ENCODE measurements at places on chromosomes 6 and 20. TPM values are rescaled to one million over a fixed set of nuclear protein-coding genes. Genes with fewer than 3 reads are reported as not detected.

Gene PLAGL2
- total RNA-seq: 15.9 TPM

Gene KIF25
- total RNA-seq: 0.96 TPM

Gene FYN
- total RNA-seq: 115 TPM

Gene TRDN
- total RNA-seq: not detected

DNA sequence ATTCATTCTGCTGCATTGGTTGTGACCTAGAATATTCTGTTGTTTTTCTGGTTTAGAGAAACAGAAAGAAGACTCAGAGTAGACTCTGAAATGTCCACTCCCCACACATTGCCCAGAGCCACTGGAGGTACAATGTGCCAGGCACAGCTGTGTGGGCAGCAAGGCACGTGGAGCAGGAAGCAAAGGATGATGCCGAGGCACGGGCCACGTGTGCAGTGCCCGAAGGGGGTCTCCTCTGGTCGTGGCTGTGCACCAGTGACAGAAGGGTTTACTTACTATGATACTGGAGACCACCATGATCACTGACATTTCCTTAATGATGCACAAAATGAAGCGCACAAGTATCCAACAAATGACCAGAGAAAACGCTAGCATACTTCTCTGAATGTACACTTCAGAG lies 488.9 kb downstream of the PRKN start:
- no peaks in the 10 kb centered on the region for H3K36me3 ChIP-seq
- H3K4me3 ChIP-seq: no peak overlapping the region
- no peak overlapping the region for H3K27ac ChIP-seq
- H3K4me1 ChIP-seq: no peaks in the 10 kb centered on the region
- no peak for DNase-seq

- no peak overlapping the region for H3K4me3 ChIP-seq
- no peaks in the 10 kb centered on the region for H3K27me3 ChIP-seq
- no peak overlapping the region for H3K27ac ChIP-seq
- no peaks in the 10 kb centered on the region for H3K4me1 ChIP-seq
- H3K36me3 ChIP-seq: no peaks in the 10 kb centered on the region
Observed at GRCh38 chr6:42551217-42551616, 12.6 kb upstream of the UBR2 start.

DNA sequence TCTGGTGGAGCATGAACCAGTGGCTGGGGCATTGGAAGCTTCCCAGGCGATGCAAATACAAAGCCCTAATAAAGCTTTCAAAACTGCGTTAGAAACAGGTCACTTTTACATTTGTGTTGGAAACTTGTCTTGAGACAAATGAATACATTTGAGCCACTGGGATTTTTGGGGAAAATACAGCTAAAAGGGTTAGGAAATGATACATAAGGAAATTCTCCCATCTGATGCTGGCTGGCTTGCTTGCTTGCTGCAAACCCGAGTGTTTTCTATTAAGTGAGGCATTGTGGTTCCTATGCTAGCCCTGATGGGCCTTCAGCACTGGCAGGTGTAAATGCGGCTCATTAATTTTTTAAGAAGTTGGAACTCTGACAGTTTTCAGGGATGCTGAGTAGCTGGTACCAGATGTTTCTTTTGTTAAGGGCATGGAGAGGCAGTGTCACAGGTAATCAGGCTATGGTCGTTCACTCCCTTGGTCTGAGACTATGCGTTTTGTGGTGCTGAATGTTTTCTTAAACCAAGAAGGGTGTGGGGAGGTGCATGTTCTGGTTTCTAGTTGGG lies 35.2 kb downstream of the RREB1 start:
- H3K4me3 ChIP-seq: no peak overlapping the region
- H3K4me1 ChIP-seq: peaks cover 82% of the 10 kb centered on the region
- no peaks in the 10 kb centered on the region for H3K27me3 ChIP-seq
- DNase-seq: no peak
- no peaks in the 10 kb centered on the region for H3K36me3 ChIP-seq

DNA sequence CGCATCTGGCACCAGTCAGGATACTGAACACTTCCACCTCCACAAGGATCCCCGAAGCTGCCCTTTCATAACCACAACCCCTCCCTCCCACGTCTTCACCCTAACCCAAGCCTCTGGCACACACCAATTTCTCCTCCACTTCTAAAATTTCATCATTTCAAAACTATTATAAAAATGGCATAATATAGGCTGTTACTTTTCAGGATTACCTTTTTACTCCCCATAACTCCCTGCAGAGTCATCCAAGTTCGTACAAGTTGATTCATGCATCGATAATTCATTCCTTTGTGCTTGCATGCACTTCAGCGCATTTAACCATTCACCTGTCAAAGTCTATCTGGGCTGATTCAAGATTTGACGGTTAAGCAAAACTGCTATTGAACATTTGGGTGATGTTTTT lies 30.6 kb upstream of the LY86 start:
- no peak overlapping the region for H3K4me3 ChIP-seq
- no peak for DNase-seq
- no peaks in the 10 kb centered on the region for H3K4me1 ChIP-seq
- H3K27ac ChIP-seq: no peak overlapping the region
- H3K36me3 ChIP-seq: no peaks in the 10 kb centered on the region

DNA sequence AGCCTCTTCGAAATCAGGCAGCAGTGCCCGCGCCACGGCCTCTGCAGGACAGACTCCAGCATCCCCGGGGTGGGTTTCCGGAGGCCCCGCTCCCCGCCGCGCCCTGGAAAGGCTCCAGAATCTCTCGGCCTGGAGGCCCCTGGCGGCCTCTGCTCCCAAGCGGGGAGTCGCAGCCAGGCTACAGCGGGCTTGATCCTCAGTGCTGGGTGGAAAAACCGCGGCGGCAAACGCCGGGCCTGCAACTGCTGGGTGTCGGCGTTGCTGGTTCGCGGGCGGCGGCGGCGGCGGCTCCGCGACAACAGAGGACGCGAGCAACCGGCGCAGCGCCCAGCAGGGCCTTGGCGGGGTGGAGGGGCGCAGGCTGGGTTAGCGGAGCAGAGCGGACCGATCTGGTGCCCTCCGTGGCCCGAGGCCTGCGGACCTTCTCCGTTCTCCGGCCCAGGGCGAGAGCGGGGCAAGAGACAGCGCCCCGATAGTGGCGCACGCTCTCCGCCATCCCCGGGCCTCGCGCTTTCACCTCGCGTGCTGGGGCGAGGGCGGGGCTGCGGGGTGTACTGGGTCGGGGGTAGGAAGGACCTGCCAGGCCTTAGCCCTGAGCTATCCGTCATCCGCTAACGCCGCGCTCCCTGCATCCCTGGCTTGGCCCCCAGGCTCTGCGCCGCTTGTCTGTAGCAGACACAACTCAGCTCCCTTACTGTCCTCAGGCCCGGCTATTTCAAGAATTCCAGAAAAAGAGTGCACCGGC lies 3.4 kb upstream of the ZNF292 start:
- peak overlapping the region; percentile 93 for H3K27ac ChIP-seq
- H3K4me1 ChIP-seq: peaks cover 31% of the 10 kb centered on the region
- H3K27me3 ChIP-seq: no peaks in the 10 kb centered on the region
- H3K4me3 ChIP-seq: peak overlapping the region; percentile 71

GRCh38 chr20:53036992-53037391 lies 64.8 kb downstream of the TSHZ2 start:
- no peaks in the 10 kb centered on the region for H3K36me3 ChIP-seq
- H3K4me3 ChIP-seq: no peak overlapping the region
- H3K4me1 ChIP-seq: no peaks in the 10 kb centered on the region

DNA sequence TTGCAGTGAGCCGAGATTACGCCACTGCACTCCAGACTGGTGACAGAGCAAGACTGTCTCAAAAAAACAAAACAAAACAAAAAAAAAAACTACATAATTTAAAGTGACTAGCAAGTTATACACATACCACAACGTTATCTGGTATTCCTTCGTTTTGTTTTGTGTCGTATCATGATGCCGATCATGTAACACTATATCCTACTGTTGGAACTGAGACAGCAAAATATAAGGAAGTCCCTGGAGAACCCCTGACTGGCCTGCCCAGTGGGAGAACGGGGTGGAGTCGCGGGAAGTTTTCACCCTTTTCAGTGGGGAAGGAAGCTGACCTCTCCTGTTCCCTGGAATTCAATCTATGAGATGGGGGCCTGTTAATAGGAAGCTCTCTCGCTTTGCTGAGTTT lies 15.1 kb downstream of the SOX4 start:
- H3K27ac ChIP-seq: no peak overlapping the region
- no peak for DNase-seq
- no peaks in the 10 kb centered on the region for H3K36me3 ChIP-seq

GRCh38 chr6:126535595-126535994 lies 195.7 kb downstream of the CENPW start:
- no peaks in the 10 kb centered on the region for H3K4me1 ChIP-seq
- no peaks in the 10 kb centered on the region for H3K36me3 ChIP-seq
- no peaks in the 10 kb centered on the region for H3K27me3 ChIP-seq
- DNase-seq: no peak

GRCh38 chr6:167660944-167661551 lies 165.7 kb upstream of the AFDN start:
- no peaks in the 10 kb centered on the region for H3K4me1 ChIP-seq

DNA sequence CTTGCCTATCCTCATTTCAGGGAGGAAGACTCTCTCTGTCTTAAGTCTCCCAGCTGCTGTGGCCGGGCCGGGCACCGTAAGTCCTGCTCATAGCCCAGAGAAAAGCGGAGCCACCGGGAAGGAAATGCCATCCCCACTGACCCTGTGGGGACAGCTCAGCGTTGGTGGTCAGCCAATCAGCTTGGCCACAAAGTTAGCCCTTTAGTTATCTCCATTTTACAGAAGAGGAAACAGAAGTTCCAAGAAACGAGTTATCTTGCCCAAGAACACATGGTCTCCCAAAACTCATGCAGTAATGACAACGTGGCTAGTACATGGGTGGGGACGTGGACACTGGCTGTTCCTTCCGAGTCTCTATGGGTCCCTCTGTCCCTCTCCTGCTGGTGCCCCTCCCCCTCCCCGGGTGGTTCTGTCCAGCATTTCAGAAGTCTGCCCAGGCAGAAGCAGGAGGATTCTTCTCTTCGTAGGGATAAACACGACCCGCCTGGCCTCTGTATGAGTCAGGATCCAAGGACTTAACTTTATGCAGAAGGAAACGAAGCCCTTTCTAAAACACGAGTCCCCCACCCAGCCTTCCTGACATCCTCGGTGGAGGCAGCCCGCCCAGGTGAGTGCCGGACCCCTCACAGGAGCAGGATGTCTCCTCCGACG lies 273.8 kb downstream of the CDH4 start:
- no peak for DNase-seq
- H3K4me1 ChIP-seq: no peaks in the 10 kb centered on the region
- no peaks in the 10 kb centered on the region for H3K27me3 ChIP-seq
- H3K27ac ChIP-seq: no peak overlapping the region

DNA sequence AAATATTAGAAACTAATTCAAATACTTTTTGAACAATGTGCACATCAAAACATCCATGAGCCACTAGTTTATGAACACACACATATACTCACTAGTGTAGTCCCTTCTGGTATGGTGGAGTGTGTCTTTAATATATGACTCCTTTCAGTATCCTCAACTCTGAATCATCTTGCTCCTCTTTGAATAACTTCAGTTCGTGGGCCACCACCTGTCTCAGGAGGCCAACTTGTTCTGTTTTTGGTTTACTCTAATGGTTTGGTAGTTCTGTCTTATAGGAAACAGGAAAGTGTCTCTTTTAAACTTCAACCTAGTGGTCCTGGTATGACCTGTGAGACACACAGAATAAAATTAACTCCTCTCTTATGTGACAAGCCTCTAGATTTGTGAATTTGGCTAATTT lies 55.6 kb downstream of the ZNF292 start:
- H3K36me3 ChIP-seq: no peaks in the 10 kb centered on the region
- no peaks in the 10 kb centered on the region for H3K4me1 ChIP-seq
- no peak for DNase-seq
- no peak overlapping the region for H3K4me3 ChIP-seq
- H3K27me3 ChIP-seq: no peaks in the 10 kb centered on the region

GRCh38 chr20:11850901-11851300 lies 66.8 kb upstream of the BTBD3 start:
- H3K27me3 ChIP-seq: no peaks in the 10 kb centered on the region
- DNase-seq: no peak
- H3K4me1 ChIP-seq: no peaks in the 10 kb centered on the region
- H3K4me3 ChIP-seq: no peak overlapping the region
- H3K36me3 ChIP-seq: no peaks in the 10 kb centered on the region

DNA sequence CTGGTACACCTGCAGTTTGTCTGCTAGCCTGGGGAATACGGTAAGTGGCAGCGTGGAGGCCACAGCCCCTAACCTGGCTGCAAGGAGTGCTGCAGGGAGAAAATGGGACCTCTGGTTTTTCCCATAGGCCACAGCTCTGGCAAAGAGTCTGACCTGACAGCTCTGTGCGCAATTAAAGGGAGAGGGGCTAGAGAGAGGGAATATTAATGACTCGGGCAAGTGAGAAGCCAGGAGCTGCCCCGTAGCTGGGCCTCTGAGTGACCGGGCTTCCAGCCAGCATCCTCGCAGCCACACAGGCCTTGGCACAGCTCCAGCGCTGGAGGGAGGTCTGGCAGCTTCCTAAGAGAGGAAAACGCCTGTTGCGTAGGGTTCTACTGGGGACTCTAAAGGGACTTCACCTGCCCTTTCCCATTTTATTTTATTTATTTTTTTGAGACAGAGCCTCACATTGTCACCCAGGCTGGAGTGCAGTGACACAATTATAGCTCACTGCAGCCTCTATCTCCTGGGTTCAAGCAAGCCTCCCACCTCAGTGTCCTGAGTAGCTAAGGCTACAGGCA lies 18.2 kb upstream of the OCSTAMP start:
- peak; percentile 86 for DNase-seq
- H3K27me3 ChIP-seq: no peaks in the 10 kb centered on the region
- no peak overlapping the region for H3K27ac ChIP-seq
- no peaks in the 10 kb centered on the region for H3K4me1 ChIP-seq

GRCh38 chr6:25155211-25155610 lies 124.0 kb upstream of the CARMIL1 start:
- no peak for DNase-seq
- no peak overlapping the region for H3K27ac ChIP-seq
- no peaks in the 10 kb centered on the region for H3K27me3 ChIP-seq
- no peaks in the 10 kb centered on the region for H3K36me3 ChIP-seq
- H3K4me1 ChIP-seq: no peaks in the 10 kb centered on the region

GRCh38 chr6:136312975-136313374 lies 23.3 kb upstream of the BCLAF1 start:
- H3K36me3 ChIP-seq: no peaks in the 10 kb centered on the region
- no peak overlapping the region for H3K4me3 ChIP-seq
- no peaks in the 10 kb centered on the region for H3K27me3 ChIP-seq
- no peaks in the 10 kb centered on the region for H3K4me1 ChIP-seq
- H3K27ac ChIP-seq: no peak overlapping the region

- peaks cover 11% of the 10 kb centered on the region for H3K4me1 ChIP-seq
- H3K27ac ChIP-seq: peak overlapping the region; percentile 2
- no peaks in the 10 kb centered on the region for H3K27me3 ChIP-seq
- no peak for DNase-seq
- H3K4me3 ChIP-seq: no peak overlapping the region
Observed at GRCh38 chr6:158242071-158242606, 70.1 kb upstream of the TULP4 start.

- H3K27ac ChIP-seq: no peak overlapping the region
- H3K36me3 ChIP-seq: no peaks in the 10 kb centered on the region
- no peaks in the 10 kb centered on the region for H3K4me1 ChIP-seq
- DNase-seq: no peak
- no peak overlapping the region for H3K4me3 ChIP-seq
Observed at GRCh38 chr6:106117579-106117978, 31.4 kb downstream of the PRDM1 start.
